Astrocyte (in vitro differentiated cells and primary cell): ENCODE measurements at places on chromosomes 1 and 21.

DNA sequence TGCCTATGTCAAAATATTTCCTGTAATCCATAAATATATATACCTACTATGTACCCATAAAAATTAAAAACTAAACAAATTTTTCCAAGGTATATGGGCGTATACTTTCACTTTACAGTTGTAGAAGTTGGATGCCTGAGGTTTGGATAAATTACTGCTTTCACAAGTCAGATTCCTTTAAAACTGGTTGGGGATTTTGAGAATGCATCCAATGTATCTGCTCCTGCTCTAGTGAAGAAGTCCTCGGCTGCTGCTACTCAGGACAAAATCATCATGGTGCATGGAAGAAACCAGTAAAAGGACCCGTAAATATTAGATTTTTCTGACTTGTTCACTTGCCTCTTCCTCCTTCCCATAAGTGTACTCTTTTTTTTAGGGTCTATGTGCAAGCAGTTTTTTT, 841.1 kb downstream of the USP25 start:
- DNase-seq: peak; percentile 59

- no peak for DNase-seq
These were observed 106.1 kb downstream of the CRYAA start for GRCh38 chr21:43274946-43275310.

- DNase-seq: peak; percentile 66
These were observed 68.3 kb upstream of the KIF26B start for GRCh38 chr1:245086389-245086969.

- DNase-seq: no peak
These were observed 9.1 kb upstream of the C1QA start for GRCh38 chr1:22627331-22627730.

GRCh38 chr1:237809099-237809498, 81.6 kb downstream of the ZP4 start:
- DNase-seq: no peak

DNA sequence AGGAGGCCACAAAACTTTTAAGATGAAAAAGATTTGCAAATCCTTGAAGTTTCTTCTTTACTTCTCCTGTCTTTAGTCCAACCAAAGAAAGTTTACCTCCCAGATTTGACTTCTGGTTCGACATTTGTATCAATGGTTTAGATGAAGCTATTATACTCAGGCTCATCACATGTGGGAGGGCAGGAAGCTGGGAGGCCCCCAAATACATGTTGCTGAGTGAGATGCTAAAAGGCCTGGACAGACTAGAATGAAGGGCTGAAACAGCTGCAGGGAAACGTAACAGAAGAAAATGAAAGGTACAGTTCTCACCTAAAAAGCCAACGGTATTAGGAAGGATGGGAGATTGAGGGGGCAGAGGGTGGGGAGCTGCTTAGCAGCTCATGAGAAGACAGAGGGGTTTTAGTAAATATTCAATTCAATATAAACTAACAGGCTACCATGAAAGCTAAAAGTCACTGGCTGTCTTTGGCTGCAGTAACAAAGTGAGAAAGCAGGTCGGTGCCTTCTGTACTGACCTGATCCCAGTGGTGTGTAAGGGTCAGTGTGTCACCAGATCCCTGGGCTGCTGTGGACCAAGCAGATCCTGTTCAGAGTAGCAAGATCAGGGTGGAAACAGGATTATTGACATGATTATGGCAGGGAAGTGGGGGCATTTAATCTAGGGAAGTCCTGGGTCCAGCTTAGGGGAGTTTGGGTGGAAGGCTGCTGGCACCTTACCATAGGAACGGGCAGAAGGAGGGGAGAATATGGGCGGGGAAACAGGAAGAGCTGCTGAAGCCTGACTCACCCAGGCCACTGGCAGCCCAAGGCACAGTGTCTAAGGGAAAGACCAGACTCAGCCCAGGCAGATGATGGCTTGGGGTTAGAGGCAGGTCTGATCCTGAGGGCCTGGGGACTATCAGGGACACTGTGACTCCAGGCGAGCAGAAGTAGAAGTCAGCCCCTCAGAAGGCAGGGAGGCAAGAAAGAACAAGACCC, 60.4 kb downstream of the KCNN3 start:
- peak; percentile 31 for DNase-seq

- DNase-seq: no peak
These were observed 586 bp upstream of the AGPAT3 start for GRCh38 chr21:43864313-43864961.

- no peak for DNase-seq
These were observed 9.0 kb downstream of the TGFBR3 start for GRCh38 chr1:91876781-91877573.

GRCh38 chr1:168653567-168653966, 75.4 kb downstream of the DPT start:
- peak; percentile 85 for DNase-seq

GRCh38 chr1:109802901-109803561, 39.3 kb upstream of the EPS8L3 start:
- no peak for DNase-seq

GRCh38 chr1:210437781-210438180, 109.1 kb downstream of the HHAT start:
- peak; percentile 22 for DNase-seq

- DNase-seq: no peak
These were observed 599 bp downstream of the MKNK1 start for GRCh38 chr1:46603481-46603857.
